CD4-positive, alpha-beta T cell treated with Interleukin-2 at 100 ng/mL for 4 hours (primary cell): ENCODE measurements at places on chromosomes 4 and X.

GRCh38 chrX:152989292-152989658 lies 4.6 kb downstream of the PNMA5 start:
- no peak for DNase-seq

DNA sequence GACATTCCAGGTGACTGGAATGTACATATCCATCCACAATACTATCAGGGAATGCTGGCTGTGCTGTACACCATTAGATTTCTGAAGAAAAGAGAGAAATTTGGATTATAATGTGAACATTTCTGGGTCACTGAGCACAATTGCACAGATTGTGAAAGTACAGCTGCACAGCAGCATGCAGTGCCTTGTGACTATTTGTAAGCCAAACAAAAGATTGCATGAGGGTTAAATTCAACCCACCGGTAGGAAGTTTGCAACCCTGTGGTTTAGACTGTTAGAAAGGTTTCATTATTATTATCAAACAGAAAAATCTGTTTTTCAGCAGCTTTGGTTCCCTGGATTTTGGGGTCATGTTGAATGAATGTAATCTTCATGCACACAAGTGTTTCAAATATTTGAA lies 24.5 kb downstream of the DDIT4L start:
- DNase-seq, result no peak

GRCh38 chrX:115233497-115234455 lies at the start of gene LRCH2:
LRCH2 (minus strand) TSS chrX:115234096; CDS start chrX:115234041, 55 bp downstream.
- DNase-seq, result no peak

DNA sequence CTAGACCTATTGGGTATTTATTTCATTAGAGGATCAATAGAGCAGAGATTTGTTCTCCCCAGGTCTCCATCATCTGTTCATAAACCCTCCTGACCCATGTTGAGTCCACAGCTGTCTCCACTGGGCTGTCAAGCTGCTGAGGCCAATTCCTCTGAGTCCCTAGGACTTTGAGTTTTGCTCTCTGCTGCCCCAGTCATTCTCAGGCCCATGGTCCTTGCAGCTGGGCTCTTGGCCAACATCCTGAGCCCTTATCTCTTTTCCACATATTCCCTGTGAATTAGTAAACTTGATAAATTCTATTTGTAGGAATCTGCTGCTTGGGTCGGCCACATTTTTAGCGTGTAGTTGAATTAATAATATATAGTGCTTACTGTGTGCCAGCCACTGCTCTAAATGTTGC lies 41.9 kb downstream of the FHL1 start:
- DNase-seq, result no peak

GRCh38 chr4:73139245-73139644 lies 69.7 kb upstream of the COX18 start:
- DNase-seq, result no peak

- no peak for DNase-seq
These were observed 3.5 kb downstream of the BCOR start for GRCh38 chrX:40094041-40094899.

- no peak for DNase-seq
These were observed 62.7 kb downstream of the TMEM131L start for GRCh38 chr4:153528705-153529485.

- DNase-seq, result no peak
These were observed 20.8 kb upstream of the FAM9A start for GRCh38 chrX:8822002-8822401.

DNA sequence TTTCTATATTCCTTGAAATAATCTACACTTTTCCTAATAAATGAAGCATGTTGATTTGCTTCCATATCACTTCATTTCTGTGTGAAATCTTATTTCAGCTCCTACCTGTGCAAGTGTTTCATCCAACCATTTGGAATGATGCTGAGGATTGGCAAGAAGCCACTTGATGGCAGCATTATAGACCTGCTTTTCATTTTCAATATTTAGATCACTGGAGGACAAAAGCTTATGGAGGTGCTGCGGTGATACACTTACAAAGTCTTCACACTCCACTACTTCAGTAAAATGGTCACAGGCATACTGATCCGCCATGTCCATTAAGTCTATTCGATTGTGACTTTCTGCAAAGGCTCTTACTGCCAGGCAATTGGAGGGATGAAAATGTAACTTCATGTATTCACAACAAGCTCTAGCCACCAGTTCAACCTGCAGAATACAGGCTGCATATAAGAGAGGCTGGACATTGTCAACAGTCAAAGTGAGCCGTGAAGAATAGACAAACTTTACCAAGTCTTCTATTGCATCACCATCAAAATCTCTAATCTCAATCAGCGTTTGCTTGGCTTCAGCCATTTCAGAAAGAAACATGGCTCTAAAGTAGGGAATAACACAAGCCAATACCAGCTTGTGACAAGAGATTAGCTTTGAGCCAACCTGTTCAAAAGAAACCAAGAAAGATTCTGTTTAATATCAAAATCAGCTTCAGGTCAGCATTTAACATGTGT lies 35.1 kb downstream of the KLHL8 start:
- DNase-seq, result no peak

DNA sequence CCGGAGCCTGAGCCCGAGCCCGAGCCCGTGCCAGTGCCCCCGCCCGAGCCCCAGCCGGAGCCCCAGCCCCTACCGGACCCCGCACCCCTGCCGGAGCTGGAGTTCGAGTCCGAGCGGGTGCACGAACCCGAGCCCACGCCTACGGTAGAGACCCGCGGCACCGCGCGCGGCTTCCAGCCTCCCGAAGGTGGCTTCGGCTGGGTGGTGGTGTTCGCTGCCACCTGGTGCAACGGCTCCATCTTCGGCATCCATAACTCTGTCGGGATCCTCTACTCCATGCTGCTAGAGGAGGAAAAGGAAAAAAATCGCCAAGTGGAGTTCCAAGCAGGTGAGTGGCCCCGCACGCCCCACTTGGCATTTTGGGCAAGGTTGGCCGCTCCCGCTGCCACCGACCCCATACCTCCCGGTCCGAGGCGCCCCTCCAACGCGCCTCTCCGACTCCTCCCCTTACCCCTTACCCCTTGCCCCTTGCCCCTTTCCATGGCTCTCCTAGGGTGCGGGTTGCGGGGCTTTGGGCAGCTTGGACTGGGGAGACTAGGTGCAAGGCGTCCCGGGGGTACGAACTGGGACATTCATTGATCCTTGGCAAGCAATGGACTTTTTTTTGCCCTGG lies 553 bp downstream of the SLC16A2 start:
- DNase-seq, result no peak

GRCh38 chrX:47174846-47175587 lies 18.6 kb upstream of the UBA1 start:
- no peak for DNase-seq

- peak; percentile 17 for DNase-seq
These were observed 86.8 kb downstream of the ZNF718 start for GRCh38 chr4:211033-211511.

GRCh38 chrX:130560544-130560943 lies 158.8 kb downstream of the RBMX2 start:
- DNase-seq, result no peak

- DNase-seq, result peak; percentile 82
These were observed 124.2 kb downstream of the NFKB1 start for GRCh38 chr4:102625232-102625930.

DNA sequence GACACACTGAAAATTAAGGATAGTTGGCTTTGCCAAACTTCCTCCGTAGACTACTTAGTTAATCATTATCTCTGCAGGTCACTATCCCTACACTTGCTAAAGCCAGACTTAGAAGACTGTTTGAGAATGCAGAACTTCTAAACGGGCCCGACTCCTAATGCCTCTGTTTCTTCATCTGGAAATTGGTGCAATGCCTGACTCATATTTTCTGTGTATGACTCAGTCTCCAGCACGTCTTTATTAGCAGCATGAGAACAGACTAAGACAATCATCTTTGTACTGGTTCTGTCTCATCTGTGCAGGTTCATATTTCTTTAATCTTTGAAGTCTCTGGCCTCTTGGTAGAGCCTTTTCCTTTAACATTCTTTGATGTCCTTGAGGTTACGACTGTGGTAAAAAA lies 411.9 kb upstream of the ACTRT1 start:
- DNase-seq, result no peak

GRCh38 chr4:184099000-184099399 lies 118.7 kb downstream of the ENPP6 start:
- no peak for DNase-seq

DNA sequence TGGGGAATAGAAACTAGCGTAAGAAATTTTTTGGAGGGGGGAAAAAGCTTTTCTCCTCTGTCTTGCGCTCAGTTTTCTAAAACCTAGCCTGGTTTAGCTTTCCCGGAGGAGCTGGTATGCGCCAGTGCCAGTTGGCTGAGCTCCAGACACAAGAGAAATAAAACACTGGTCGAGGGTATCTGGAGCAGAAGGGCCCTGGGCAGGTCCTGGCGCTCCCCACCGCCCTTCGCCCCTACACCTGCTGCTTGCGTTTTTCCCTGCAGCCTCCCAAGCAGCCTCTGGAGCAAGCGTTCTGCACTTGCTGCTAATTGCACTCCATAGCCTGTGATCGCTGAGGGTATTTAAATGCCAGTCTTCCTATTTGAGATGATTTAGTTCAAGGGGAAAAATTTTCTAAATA lies 816 bp downstream of the EREG start:
- no peak for DNase-seq

GRCh38 chr4:140568507-140569306 lies at the start of gene UCP1:
UCP1 (minus strand) TSS chr4:140568961; CDS start chr4:140568729, 232 bp downstream.
- DNase-seq, result no peak

- no peak for DNase-seq
These were observed 159.1 kb upstream of the KIT start for GRCh38 chr4:54498661-54499111.

DNA sequence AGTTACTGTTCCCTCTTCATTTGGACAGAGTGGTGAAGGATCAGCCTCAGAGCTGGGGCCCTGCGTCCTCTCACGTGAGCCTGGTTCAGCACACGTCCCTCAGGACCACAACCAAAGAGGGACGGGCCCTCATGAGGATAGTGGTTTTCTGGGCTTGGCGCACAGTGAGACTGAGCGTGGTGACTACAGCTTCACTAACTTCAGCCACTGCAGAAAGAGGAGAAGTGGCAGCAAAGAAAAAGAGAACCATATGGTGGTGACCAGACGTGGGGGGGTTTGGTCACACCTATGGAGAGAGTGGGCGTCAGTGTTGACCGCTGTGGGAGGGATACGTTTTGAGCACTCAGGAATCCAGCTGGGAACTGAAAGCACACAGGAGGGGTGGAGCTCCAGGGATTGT lies 21.8 kb upstream of the TNIP3 start:
- DNase-seq, result no peak

DNA sequence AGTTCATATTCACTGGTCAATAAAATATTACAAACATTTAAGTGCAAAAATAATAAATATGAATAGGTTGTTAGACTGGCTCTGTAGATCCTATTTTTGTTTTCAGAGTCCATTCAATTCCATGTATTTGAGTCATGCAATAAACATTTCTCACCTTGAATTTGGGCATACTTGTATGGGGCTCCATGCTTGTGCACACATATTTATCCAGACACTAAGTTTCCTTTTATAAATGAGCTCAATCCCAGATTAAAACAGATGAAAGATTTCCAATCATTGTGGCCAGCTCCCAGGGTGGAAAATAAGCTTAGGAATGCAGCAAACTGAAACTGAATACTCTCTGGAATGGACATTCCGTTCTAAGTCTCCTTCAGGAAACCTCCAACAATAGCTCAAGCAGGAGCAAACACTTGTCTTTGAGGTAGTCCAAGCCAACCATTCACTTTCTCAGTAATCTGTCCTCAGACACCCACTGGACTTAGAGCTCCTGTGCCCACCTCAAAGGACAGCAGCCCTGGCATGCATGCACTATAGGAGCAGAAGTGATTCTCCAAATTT lies 16.4 kb downstream of the DMD start:
- no peak for DNase-seq

DNA sequence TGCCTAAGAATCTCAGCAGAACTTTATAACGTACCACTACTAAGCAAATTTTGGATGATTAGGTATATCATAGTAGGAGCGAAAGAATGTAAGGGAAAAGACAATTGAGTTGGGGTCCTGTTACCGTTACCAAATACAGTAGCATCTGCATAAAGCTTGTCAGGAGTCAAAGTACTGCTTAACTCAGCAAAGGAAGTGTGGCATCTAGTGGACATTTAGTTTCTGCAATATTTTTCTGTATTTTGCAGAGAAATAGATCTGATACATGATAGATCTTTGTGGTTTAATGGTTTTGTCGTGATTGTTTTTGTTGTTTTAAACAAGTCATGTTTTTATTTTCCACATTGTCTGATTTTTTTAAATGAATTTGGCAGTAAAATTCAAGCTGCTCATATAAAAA lies 81.0 kb upstream of the SMARCAD1 start:
- no peak for DNase-seq

DNA sequence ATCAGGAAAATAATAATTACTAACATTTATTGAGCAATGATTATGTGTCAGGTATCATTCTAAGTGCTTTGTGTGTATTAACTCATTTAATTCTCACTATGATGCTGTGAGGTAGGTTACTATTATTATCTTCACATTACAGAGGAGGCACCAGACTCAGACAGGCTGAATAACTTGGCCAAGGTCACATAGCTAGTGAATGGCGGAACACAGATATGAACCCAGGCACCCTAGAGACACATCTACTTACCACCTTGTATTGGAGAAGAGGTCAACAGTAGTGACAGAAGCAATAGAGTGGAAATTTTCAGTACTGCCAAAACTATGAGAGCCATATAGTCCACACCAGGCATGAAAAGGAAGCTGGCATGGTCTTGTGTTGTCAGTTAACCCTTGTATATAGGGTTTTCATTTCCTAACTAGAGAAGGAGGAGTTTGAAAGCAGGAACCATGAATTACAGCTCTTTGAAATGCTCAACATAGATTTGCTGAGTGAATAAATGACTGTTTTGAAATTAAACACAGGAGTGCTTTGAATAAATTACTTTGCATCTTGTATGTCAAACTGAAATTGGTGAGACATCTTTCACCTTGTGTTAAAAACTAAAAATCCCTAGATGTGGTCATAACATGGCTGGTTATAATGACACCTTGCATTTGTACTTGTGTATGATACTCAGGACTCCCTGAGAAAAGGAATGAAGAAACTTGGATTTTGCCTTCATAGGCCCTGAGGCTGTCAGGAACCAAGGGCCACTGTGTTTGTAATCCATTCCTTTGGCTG lies 71.8 kb downstream of the RTL9 start:
- no peak for DNase-seq

DNA sequence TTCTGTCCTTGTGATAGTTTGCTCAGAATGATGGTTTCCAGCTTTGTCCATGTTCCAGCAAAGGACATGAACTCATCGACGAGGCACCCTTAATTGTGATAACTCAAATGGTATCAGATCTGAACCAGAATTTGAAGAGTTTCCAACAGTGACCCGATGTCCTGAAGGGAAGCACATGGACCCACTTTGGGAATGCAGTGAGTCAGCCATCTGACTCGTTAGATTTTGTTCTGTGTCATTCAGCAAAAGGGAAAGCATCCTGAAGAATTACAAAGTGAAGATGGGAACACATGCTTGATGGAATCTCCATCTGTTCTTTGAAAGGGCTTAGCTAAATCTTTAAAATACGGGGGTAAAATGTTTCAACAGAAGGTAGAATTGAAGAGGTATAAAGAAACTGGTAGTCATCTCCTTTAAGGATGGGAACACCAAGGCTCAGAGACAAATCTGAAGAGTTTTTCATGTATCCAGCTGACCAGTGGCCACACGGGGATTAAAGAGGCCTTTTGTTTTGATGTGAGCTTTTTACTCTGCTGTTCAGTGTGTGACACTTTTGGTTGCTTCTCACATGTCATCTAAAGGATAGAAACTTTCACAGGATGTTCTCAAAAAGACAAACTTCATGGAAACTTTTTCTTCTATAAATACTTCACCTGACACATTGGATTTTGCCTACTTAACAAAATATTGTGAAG lies 393.8 kb downstream of the INPP4B start:
- no peak for DNase-seq
